Activated naive CD4-positive, alpha-beta T cell treated with anti-CD3 and anti-CD28 coated beads, Interleukin-2, amount 10 ng/mL, durations not matched to agents 7 days and 5 days (primary cell): ENCODE measurements at places on chromosomes 16 and 17.

- H3K27me3 ChIP-seq = peaks cover 94% of the 10 kb centered on the region
- H3K4me3 ChIP-seq = no peak overlapping the region
- H3K27ac ChIP-seq = no peak overlapping the region
Measured at GRCh38 chr17:60151355-60151754, 1.6 kb downstream of the CA4 start.

- peaks cover 3% of the 10 kb centered on the region for H3K36me3 ChIP-seq
- H3K27ac ChIP-seq = no peak overlapping the region
- H3K4me3 ChIP-seq = no peak overlapping the region
- peaks cover 17% of the 10 kb centered on the region for H3K4me1 ChIP-seq
- H3K27me3 ChIP-seq = peaks cover 57% of the 10 kb centered on the region
Measured at GRCh38 chr17:40470932-40471828, 27.9 kb downstream of the IGFBP4 start.

GRCh38 chr17:7856011-7856810 is 1.1 kb downstream of the NAA38 start:
- peaks cover 9% of the 10 kb centered on the region for H3K36me3 ChIP-seq

DNA sequence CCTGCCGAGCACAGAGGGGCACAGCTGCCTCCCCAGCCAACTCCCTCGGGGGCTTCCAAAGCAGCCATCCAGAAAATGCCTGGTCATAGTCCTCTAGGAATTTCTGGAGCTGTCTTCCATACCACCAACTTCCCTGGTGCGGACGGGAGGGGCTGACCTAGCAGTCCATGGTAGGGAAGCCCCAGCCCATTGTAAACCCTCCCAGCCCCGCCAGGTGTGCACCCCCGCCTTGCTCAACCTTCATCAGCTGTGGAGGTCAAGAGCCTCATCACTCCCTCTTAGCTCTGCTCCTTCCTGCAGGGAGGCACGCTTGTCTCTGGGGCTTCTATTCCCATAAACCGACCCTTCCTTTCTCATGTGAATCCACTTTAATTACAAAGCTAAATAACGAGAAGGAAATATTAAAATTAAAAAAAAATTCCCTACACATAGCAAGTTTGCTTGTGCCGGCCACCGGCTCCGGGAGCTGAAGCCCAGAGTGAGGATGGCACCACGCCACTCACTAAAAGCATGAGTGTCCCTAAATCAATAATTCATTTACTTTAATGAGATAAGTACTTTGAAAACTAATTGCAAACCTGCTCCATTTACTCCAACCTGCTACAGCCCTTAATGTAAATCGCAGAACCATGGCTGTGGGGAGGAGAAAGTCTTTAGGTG is 181.4 kb downstream of the ENGASE start:
- peaks cover 26% of the 10 kb centered on the region for H3K27me3 ChIP-seq
